ENCODE measurements at places on chromosomes 13 and 19. TPM values are rescaled to one million over a fixed set of nuclear protein-coding genes. Genes with fewer than 3 reads are reported as not detected.

GRCh38 chr19:28500982-28501630 lies 711.8 kb downstream of the UQCRFS1 start:
- no peak for DNase-seq

CXCL17 gene
- total RNA-seq, result not detected

DNA sequence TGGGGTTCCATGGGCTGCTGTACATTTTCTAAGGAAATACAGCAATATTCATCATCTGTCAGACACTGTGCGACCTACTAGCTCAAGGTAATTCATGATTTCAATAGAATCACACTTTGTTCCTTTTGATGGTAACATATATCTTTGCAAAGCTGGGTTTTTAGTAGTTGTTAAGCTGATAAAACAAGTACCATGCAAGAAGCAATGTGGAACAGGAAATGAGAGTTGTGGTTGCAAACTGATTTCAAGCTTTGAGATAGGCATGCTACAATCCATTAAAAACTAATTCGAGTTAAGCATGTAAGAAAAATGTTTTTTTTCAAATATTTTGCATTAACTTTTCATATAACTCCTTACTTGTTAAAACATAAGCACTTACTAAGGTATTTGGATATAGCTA lies 6.8 kb upstream of the MBNL2 start:
- no peak for DNase-seq

- no peak for DNase-seq
These were observed 99.2 kb downstream of the GNG7 start for GRCh38 chr19:2603334-2603733.

ZNF471 gene
- total RNA-seq, result 0.49 TPM

GRCh38 chr19:6717441-6717971 lies 2.9 kb downstream of the C3 start:
- DNase-seq, result no peak

- DNase-seq, result no peak
These were observed 98.3 kb downstream of the TNFRSF19 start for GRCh38 chr13:23668562-23668961.

DNA sequence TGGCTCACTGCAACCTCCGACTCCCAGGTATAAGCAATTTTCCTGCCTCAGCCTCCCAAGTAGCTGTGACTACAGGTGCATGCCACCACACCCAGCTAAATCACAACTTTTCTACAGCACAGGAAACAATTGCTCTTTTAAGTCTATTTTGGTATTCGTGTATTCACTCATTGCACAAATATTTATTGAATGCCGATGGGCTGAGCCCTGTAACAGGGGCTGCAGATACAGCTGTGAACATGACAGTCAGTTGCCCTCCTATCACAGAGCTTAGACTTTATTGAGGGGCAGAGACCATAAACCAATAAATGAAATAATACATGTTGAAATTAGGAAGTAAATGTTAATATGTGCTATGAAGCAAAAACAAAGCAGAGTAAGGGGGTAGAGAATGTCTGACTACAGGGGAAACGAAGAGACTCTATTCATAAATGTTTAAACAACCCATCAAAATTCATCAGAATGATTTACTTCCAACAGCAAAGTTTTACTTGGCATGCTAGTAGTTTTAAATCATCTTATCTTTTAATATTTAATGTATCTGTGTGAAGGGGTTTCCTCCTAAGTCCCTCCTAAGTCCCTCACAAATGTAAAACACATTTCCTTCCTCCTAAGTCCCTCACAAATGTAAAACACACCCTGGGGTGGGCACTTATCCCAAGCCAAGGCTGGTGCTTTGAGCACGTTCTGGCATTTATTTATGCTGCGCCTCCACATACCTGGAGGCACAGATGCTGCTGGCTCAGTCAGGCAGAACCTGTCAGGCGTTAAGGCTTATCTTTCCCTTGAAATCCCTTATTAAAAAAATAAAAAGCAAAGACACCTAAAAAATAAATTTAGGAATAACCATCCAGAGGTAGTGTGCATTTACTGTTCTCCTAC lies 140.8 kb downstream of the MIPEP start:
- no peak for DNase-seq

GRCh38 chr19:41853344-41853743 lies 6.7 kb upstream of the RPS19 start:
- DNase-seq, result no peak

GRCh38 chr13:25860265-25860664 lies 191.6 kb downstream of the SHISA2 start:
- DNase-seq, result no peak

DNA sequence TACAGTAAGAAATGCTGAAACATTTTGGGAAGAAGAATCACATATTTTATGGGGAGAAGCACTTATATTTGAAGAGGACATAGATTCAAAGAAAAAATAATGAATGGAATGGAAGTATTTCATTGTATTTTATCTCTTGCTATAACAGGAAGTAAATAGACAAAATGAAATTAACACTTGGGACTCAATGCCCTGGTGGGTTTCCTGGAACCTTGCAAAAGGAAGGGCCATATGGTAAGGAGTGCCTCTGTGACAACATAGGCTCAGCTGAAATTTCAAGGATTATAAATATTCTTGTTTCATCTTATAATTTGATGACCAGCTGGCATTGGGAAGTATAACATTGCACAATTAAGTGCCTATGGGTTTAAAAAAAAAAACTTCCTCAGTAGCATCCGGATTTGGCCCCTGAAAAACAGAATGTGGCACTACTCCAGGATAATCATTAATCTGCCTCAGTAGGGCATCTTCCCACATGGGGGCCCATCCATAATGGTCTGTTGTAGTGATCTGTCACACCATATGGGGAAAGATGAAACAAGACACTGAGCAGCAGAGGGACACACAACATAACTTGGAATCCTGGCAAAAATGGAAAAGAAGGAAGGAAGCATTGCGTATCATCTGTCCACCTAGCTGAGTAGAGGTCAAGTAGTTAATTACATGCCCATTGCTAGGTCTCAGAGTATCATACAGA lies 321.6 kb downstream of the NDFIP2 start:
- no peak for DNase-seq

GRCh38 chr13:22235285-22235949 lies 564.5 kb downstream of the FGF9 start:
- DNase-seq, result peak; percentile 40

DNA sequence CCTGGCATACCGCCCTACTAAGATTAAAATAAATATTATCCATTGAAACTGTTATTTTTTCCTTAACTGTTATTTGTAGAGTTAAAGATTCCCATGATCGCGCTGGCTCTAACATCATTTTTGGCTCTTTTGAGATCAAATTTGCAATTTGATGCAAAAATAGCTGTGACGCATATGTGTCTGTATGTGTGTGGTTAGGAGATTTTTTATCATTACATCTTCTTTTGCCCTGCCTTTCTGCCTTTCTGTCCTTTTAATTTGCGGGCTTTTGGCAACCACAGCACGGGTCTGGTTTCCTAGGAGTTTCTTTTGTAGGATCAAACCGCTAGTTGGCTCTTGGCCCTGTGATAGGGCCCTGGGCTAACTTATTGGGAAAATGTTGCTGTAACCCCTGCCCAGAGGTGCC lies 37.3 kb upstream of the ALOX5AP start:
- DNase-seq, result no peak

GRCh38 chr13:94968757-94969086 lies 256.4 kb upstream of the SOX21 start:
- DNase-seq, result no peak

GRCh38 chr13:84934911-84935310 lies 864.3 kb downstream of the SLITRK6 start:
- no peak for DNase-seq

CCL25 gene
- not detected for total RNA-seq

DNA sequence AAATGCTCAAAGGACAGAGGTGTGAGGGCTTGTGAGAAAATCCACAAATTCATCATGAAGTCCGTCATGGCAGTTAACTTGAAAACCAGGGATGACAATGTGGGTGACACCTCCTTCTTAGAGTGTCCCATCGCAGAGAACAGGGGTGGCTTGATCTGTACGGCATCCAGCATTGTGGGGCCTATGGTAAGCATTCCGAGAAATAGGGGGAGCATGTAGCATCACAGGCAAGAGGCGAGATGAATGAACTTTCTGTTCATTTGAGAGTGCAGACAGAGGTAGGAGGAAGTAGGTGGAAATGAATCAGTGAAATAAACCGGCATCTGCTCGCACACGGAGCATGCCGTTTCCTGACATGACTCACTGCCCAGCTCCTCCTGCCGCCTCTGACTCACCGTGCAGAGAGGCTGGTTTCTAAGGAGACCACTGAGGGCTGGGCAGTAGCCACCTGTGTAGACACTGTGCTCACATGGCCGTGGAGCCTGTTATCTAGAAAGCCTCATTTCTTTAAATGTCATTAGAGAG lies 339.0 kb downstream of the RFC3 start:
- peak; percentile 68 for DNase-seq

- no peak for DNase-seq
These were observed 397.6 kb upstream of the KLHL1 start for GRCh38 chr13:70505809-70506208.

LAMP1 gene
- total RNA-seq, result 33.7 TPM

DNA sequence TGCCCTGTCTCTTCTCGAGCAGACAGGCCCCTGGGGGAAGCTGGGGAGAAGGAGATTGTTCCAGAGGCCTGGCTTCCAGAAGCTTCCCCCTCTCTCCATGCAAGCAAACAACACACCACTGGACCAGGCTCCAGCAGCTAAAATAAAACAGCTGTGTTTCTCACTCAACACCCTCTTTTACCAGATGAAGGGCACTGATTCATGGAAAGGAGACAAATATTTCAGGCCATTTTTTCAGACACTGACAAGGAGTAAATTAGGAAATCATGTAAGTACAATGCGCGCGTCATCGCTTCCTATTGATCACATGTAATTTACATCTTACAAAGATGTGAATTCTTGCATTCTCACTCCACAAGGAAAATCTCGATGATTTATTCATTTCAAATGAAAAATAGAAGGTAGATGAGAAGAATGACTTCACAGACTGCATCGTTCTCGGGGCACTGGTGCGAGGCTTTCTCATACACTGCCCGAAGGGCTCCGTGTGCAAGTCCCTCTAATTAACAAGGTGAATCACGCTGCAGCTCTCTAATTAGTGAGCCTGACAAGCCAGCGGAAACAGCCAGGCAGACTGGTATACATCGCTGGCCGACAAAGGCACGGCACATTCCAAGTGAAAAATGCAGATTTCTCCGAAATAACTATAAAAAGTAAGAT lies 153.6 kb downstream of the KCTD15 start:
- no peak for DNase-seq

ZNF792 gene
- 3.1 TPM for total RNA-seq

DNA sequence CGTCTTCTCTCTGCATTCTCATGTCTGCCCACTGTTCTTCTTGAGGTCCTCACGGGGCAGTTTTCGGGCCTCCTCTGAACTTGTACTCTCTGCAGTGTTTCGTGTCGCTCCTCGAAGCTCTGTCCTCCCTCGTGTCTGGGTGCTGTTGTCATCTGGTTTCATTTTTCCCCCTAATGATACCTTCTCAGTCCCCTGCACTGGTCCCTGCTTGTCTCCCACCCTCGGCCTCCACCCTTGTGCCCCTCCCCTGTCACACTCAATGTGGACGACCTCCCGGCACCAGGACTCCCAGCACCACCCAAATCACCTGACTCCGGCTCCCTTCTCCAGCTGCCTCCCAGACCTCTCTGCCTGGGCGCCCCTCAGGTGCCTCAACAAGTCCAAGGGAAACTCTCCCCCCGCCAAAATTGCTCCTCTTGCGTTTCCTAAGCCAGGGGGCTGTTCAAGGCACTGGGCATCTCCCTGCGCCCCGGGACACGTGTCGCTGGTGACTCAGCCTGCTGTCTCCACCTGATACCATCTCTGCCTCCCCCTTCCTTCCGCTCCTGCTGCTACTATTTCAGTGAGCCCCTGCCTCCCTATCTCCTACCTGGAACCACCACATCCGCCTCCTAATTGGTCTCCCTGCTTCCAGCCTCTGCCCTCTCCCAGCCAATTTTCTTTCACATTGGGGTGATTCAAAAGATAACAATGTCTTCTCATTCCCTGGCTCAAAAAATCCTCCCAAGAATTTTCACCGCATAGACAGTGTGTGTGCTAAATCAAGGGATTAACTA lies 49.5 kb downstream of the RFX2 start:
- DNase-seq, result peak; percentile 60

NKG7 gene
- 16.3 TPM for total RNA-seq

DNA sequence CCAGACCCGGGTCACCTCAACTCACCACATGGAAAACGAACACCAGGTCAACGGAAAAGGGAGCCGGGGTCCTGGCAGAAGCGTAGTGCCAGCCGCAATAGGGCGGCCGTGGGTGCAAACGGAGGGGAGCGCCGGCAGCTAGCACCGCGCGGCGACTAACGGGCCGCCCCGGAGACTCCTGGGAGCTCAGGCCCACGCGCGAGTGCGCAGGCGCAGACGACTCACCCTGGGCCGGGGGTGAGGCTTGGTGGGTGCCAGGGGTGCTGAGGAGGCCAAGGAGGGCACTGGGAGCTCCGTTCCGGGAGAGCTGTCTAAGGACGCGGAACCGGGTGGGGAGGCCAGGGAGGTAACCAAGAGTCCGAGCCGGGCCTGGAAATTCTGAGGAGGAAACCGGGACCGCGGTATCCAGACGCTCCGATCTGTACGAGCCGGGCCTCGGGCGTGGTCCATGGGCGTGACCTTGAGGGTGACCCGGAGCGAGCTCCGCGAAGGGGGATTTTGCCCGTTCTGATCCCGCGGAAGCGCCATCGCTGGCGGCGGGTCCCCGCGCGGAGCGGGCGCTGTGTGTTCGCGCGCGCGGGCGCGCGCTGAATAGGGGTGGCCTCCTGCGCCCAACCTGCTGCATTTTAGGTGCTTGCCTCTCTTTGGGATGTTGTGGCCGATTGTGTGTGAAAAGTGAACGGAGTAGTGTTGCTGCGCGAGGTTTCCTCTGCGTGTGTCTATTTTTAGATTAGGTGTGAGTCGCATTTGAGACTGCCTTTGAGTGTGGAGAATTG lies at the start of gene ZNF382:
Gene ZNF382 (plus strand): TSS at position 213 of the 776 bp plus-strand sequence. CDS start 4,602 bp downstream, outside the sequence.
- DNase-seq, result peak; percentile 87

STK24 gene
- total RNA-seq, result 95.5 TPM

GRCh38 chr13:110978390-110978789 lies 63.5 kb upstream of the ANKRD10 start:
- no peak for DNase-seq

CEACAM20 gene
- total RNA-seq, result not detected

DNA sequence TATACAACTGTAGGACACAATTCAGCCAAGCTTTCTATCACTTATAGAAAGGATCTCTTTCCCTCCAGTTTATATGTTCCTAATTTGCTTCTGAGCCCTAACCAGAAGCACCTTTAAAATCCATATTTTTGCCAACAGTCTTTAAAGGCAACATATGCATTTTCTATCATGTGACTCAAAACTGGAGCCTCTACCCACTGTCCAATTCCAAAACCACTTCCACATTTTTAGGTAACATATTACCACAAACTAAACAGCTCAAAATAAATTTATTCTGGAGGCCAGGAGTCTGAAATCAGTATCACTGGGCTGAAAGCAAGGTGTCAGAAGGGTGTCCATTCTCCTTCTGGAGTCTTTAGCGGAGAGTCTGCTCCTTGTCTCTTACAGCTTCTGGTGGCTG lies 15.9 kb upstream of the EFNB2 start:
- no peak for DNase-seq

- no peak for DNase-seq
These were observed 200.4 kb upstream of the IPO5 start for GRCh38 chr13:97752961-97753668.

GRCh38 chr19:42250666-42251531 lies 4.0 kb downstream of the ERF start:
- DNase-seq, result peak; percentile 53
